ENCODE measurements at places on chromosomes 13 and 19.

GRCh38 chr13:79226250-79226649, 179.8 kb downstream of the RBM26 start:
- DNase-seq, result no peak

DNA sequence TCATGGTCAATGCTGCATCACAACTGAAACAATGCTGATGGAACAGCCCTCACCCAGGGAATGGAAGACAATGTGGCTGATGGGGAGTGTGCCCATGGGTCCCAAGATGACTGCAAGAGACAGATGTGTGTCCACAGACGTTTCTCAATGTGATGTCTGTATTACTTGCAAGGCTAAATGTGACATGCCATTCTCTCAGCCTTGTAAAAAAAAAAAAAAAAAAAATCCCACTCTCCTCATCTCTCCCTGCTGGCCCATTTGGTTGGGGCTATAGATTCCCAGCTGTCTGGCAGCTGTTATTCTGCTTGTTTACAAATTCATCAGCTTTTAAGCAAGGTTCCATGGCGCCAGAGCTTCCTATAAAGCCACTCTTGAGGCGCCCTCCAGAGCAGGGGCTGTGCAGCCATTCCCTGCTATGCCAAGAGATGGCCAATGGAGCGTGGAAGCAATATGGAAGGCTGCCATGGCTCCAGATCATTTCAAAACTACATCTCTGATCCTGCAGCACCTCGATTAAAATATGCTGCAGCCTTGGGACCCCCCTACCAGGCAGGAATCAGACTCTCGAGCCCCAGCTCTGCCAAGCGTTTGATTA, 294.8 kb downstream of the FOXO1 start:
- DNase-seq, result no peak

DNA sequence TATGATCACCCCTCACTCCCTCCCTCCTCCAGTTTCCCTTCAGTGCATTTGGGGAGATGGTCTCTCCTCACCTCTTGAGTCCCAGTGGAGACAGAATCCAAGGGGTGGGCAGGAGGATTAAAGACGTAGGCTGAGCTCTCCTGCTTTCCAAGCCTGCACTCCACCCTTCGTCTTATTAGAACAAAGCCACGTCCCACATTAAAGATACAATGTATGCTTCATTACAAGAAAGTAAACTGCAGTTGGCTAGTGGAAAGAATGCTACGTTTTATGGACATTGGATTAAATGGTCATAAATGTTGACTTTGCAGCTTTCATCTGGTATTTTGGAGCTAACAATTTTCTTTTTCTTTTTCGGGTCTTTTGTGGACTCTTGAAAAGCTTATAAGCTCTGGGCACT, 1.5 kb upstream of the KLK11 start:
- no peak for DNase-seq

GRCh38 chr19:1401138-1401888, at the start of gene GAMT:
Gene GAMT, minus strand, starts transcription at chr19:1401542. Its CDS starts 66 bp downstream, at chr19:1401476.
- no peak for DNase-seq

- no peak for DNase-seq
Measured at GRCh38 chr19:31252441-31252840, 96.8 kb downstream of the TSHZ3 start.

GRCh38 chr13:45886466-45886865, 34.9 kb upstream of the SIAH3 start:
- no peak for DNase-seq

DNA sequence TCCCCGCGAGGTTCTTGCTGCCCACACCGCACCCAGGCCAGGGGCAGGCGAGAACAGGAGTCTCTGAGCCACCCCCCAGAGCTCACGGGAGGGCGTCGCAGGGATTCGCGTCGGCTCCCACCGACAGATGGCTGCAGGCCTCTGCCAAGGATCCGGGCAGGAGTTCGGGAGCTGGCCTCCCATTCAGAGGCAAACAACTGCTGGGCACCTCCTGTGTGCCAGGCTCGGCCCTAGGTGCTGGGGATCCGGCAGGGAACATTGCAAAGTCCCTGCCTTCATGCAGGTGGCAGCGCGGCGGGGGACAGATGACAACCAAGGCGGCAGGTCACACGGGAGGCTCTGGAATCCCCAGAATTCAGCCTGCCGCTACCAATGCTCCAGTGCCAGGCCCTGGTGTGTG, 25.3 kb downstream of the LRRC4B start:
- DNase-seq, result no peak

- DNase-seq, result no peak
Measured at GRCh38 chr19:29831041-29831548, 19.3 kb downstream of the CCNE1 start.

- DNase-seq, result no peak
Measured at GRCh38 chr13:94121686-94122085, 357.8 kb downstream of the DCT start.

- no peak for DNase-seq
Measured at GRCh38 chr13:85287528-85287927, 511.7 kb downstream of the SLITRK6 start.

DNA sequence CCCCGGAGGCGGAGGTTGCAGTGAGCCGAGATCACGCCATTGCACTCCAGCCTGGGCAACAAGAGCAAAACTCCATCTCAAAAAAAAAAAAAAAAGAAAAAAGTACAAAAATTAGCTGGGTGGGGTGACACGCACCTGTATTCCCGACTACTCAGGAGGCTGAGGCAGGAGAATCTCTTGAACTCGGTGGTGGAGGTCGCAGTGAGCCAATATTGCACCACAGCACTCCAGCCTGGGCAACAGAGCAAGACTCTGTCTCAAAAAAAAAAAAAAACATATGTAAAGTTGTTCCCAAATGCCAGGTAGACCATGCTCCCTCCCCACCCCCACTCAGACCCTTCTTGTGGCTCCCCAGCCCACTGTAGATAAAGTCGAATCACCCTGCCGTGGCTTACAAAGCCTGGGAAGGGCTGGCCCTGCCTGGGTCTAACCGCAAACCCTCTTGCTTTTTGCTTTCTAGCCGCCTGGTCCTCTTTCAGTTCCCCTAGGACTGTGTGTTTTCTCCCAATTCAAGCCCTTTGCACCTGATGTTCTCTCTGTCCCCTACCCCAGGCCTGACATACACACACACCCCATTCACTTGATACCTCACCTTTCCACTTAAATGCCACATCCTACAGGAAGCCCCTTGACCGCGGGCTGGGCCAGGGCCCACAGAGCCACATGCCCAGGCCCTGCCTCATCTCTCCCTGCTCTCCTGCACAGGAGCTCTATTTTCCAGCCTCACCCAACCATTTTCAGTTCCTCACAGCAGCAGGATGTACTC, 34.4 kb downstream of the MAP4K1 start:
- DNase-seq, result no peak

DNA sequence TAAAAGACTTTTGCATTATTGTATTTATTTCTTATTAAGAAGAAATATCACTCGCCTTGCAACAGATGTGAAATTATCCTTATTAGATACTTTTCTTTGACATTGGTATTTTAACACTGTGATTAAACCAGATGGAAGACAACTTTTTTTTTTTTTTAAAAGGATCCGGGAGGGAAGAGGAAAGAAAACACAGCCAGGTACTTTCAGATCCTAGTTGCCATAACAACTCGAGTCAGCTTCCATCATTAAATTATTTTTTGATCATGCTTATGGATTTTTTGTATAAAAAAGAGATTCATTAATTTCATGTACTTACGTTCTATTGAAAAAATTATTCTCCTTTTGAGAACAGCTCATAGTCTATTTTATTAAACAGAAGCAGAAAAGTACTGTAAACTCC, 515.7 kb downstream of the TBC1D4 start:
- DNase-seq, result no peak

Measured in RWPE2 (cell line).